ENCODE measurements at places on chromosomes 4 and X.

- no peak for DNase-seq
These were observed 1.2 kb downstream of the GPC3 start for GRCh38 chrX:133983974-133984845.

DNA sequence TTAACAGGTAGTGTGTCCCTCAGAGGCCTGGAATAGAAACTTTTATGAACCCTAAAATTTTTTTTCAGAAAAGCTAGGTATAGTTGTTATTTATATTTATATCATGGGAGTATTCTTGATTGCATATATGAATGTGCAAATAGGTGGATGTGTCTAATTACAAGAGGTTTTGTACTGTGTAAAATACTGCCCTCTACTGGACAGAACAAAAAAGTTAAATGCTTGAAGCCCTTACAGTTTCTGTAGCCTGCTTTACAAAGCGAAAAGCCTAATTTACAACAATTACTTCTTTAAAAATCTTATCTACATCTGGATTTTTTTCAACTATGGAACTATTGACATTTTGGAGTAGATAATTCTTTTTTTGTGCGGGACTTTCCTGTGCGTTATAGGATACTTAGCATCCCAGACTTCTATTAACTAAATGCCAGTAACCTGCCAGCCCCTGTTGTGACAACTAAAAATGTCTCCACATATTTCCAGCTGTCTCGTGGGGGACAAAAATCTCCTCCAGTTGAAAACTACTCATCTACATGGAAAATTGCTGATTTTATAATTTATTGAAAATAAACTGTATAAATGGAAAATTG lies 35.1 kb downstream of the ENPEP start:
- no peak for DNase-seq

DNA sequence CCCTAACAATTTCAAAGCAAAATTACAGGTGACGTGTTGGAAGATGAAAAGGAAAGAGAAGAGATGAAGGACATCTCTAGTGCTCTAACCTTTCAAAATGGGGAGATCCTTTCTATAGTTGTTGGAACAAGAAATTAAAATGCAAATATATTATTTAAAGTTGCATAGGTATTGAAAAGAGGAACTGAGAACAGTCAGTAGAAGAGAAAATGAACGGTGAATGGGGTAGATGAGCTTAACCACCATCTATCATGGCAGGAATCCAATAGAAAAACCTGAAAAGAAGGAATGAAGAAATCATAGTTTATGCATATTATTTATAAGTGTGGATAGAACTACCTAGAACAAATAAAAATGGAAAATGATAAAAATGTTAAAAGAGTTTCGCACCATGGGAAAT lies 42.0 kb downstream of the ANXA5 start:
- no peak for DNase-seq

- no peak for DNase-seq
These were observed 22.5 kb upstream of the CLDN24 start for GRCh38 chr4:183344523-183345255.

- DNase-seq, result no peak
These were observed 139.4 kb downstream of the PJA1 start for GRCh38 chrX:69025802-69026301.

- DNase-seq, result no peak
These were observed 13.6 kb downstream of the SLC25A6 start for GRCh38 chrX:1378306-1378759.

DNA sequence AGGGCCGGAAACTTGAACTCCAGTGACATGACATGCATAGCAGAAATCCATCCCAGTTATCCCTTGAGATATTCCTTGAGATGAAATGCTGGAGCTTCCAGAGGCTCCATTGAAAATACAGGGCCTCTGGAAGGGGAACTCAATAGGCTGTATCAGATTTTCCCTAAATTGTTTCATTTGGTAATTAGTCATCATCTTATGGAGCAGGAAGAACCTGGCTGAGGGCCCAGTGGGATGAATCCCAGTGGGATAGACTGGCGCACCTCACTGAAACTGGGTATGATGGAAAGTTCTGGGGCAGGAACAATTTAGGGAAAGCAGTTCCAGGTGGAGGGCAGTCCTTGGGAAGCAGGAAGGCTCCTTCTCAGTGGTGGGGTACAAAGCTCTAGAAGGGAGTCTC lies 307.8 kb upstream of the DIPK2B start:
- DNase-seq, result no peak

DNA sequence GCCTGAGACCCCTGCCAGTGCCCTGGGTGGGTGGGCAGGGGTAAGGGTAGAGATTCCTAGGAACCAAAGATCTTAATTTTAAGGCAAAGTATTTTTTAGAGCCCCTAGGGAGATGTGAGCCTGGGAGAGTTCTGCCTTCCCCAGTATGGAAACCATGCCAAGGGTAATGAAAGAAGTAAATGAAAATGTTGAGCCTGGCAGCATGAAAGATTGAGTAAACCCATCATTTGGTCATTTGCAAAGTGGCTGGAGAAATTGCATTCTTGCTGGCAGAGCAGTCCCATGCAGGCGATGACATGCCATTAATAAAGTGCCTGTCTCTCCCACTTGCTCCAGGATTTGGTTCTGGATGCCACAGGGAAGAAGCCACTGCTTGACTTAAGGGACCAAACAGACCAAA lies 60.7 kb upstream of the GPC4 start:
- DNase-seq, result no peak

GRCh38 chrX:142999199-142999701 lies 26.5 kb upstream of the SPANXN4 start:
- DNase-seq, result no peak

GRCh38 chr4:189792924-189793618 lies 147.6 kb upstream of the FRG1 start:
- peak; percentile 65 for DNase-seq

- no peak for DNase-seq
These were observed 777 bp upstream of the CASK start for GRCh38 chrX:41923978-41924683.

GRCh38 chr4:146330392-146330791 lies 116.1 kb downstream of the REELD1 start:
- no peak for DNase-seq

- no peak for DNase-seq
These were observed 63.2 kb upstream of the TNIP3 start for GRCh38 chr4:121227341-121227792.
